ENCODE measurements at places on chromosomes 6 and 20. TPM values are rescaled to one million over a fixed set of nuclear protein-coding genes. Genes with fewer than 3 reads are reported as not detected.

COL21A1 gene
- total RNA-seq: 0.39 TPM

PRR18 gene
- total RNA-seq: not detected

CLPSL1 gene
- not detected for total RNA-seq

CDH22 gene
- total RNA-seq: not detected

SLC12A5 gene
- total RNA-seq: 0.96 TPM

ARFGEF3 gene
- 0.20 TPM for total RNA-seq

AK9 gene
- total RNA-seq: 5.6 TPM

FOXQ1 gene
- not detected for total RNA-seq

SLC25A27 gene
- total RNA-seq: 1.8 TPM

SOX18 gene
- 0.12 TPM for total RNA-seq

EPM2A gene
- 6.6 TPM for total RNA-seq

SYNDIG1 gene
- 12.6 TPM for total RNA-seq

CCN6 gene
- total RNA-seq: 0.24 TPM

CCDC167 gene
- total RNA-seq: 102 TPM

TRAPPC3L gene
- not detected for total RNA-seq

HLA-DOB gene
- total RNA-seq: not detected

FAXC gene
- 1.8 TPM for total RNA-seq

VNN1 gene
- 0.24 TPM for total RNA-seq

RAD21L1 gene
- 0.98 TPM for total RNA-seq

SLC17A9 gene
- 4.8 TPM for total RNA-seq

EPB41L1 gene
- 8.8 TPM for total RNA-seq

RAET1L gene
- total RNA-seq: not detected

ISM1 gene
- 0.39 TPM for total RNA-seq

ELOVL4 gene
- 1.7 TPM for total RNA-seq

TRIM15 gene
- not detected for total RNA-seq

GHRH gene
- not detected for total RNA-seq

TBX18 gene
- 9.1 TPM for total RNA-seq

SIRPD gene
- 0.68 TPM for total RNA-seq

ADIG gene
- not detected for total RNA-seq

CAGE1 gene
- not detected for total RNA-seq

SLC35D3 gene
- not detected for total RNA-seq

HSPA12B gene
- total RNA-seq: not detected

TOX2 gene
- 24.7 TPM for total RNA-seq

CST5 gene
- total RNA-seq: not detected

GMPR gene
- total RNA-seq: 34.9 TPM

TRIM10 gene
- total RNA-seq: not detected

MUCL3 gene
- not detected for total RNA-seq

TSPO2 gene
- total RNA-seq: not detected

PPT2 gene
- total RNA-seq: 22.9 TPM

IYD gene
- total RNA-seq: not detected

TCF21 gene
- not detected for total RNA-seq

IL17A gene
- total RNA-seq: 0.12 TPM
